Activated T-cell treated with anti-CD3 and anti-CD28 coated beads, Interleukin-2, amount 50 U/mL, for 1 hour (primary cell): ENCODE measurements at places on chromosomes 6 and 20.

- DNase-seq: no peak
These were observed 232.3 kb downstream of the COL12A1 start for GRCh38 chr6:74973591-74973990.

DNA sequence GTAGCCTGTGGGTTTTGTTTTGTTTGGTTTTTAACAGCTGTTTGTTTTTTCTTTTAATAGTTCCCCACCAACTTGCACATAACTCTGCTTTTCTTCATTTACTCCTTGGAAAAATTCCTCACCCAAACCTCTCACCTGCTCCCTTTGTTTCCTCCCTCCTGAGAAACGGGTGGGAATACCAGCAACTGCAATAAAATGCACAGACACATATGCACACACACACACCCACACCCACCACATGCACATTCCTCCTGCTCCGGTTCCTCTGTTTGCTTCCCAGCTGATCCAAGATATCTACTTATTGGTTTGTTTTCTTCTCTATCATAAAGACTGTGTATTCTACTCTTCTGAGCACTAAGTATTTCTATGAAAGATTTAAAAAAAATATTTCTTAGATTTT lies 161.1 kb upstream of the EPHA7 start:
- DNase-seq: no peak

- no peak for DNase-seq
These were observed 9.1 kb downstream of the COL11A2 start for GRCh38 chr6:33183071-33183683.

DNA sequence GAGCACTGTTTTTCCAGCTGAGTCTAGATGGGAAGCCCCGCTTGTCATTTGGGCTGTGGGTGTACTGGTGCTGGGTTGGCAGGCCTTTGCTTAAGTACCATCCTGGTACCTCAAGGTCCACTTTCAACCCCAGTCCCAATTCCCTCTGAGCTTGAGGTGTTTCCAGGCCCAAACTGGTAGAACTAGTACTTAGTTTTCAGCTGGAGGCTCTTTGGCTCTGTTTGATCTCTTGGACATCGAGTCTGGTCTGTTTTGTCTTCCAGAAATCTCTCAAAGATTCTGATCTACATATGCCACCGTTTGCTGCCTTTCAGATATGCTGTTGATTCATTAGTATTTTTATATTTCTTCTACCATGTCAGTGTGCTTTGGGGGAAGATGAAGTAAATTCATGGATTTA lies 61.8 kb upstream of the GNRH2 start:
- no peak for DNase-seq

DNA sequence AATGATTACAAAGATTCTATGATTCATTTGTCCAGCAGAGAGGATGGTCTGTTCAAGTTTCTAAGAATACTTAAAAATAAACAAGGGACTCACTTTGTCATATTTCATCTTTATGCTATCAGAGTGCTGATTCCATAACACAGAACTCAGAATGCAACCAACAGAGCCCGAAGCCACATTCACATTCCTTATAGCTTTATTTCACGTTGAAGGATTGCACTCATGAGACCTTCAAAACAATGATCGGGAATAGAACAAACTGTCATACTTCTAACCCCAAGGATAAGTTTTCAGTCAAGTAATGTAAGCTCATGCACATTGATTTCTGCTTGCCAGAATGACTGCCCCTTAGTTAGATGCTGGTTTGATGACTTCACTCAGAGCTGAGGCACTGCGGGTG lies 25.2 kb downstream of the FNDC1 start:
- DNase-seq: no peak

- DNase-seq: no peak
These were observed 1.4 kb downstream of the DCDC2 start for GRCh38 chr6:24356310-24356973.

DNA sequence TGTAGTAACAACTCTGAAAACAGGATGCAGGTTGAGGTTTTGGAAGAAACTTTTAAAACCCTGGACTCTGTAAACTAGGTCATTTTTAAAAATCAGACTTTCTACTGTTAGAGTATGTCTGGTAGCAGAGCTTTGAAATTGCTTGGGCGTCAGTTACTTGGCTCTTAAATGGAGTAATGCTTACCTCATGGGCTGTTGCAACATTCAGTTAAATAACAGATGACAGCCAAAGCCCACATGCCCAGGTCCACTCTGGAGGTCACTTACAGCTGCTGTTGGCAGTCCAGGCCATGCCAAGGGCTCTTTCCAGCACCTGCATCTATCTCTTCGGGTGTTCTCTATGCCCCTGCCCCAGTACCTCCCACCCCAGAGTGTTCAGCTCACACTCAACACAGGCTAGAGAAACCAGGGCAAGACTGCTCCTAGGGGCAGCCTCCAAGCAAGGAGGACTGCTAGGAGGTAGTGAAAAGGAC lies 96.4 kb downstream of the BANF2 start:
- DNase-seq: no peak

- no peak for DNase-seq
These were observed 7.3 kb downstream of the SLC2A4RG start for GRCh38 chr20:63746751-63747315.

- DNase-seq: no peak
These were observed 216.6 kb upstream of the UFL1 start for GRCh38 chr6:96304997-96305396.

DNA sequence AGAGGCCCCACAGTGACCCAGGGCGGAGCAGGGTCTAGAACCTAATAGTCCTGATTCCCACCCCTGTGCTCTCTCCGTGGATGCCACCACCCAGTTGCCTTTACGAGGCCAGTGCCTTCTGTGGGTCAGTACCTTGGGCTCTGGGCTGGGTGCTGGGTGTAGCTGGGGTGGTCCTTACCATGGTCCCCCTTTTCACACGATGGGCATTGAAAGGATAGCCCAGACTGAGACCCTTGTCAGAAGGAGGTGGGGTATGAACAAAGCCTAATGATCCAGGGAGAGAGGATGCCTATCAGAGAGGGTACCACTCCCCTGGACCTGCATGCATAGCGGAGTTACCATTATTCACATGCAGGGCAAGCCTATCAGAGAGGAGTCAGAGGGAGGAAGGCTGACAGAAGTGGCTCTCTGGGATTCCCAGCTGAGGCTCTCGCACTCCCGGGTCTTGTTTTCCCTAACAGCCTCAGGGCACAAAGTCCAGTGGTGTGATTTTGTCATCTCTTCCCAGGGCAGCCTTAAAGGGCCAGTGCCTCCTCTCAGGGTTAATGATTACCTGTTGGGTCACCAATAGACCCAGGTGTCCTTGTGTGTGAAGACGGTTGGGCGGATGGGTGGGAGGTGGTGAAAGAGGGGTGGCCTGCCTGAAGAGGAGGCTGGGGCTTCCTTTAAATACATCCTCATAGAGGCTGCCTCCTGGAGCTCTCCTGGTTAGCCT lies 36.2 kb downstream of the VEGFA start:
- DNase-seq: no peak

- DNase-seq: no peak
These were observed 33.4 kb downstream of the TRAF3IP2 start for GRCh38 chr6:111572216-111572706.

- peak; percentile 49 for DNase-seq
These were observed 801 bp downstream of the FBXL4 start for GRCh38 chr6:98946879-98947410.

GRCh38 chr6:166589337-166589731 lies 2.9 kb upstream of the RAMACL start:
- DNase-seq: no peak

DNA sequence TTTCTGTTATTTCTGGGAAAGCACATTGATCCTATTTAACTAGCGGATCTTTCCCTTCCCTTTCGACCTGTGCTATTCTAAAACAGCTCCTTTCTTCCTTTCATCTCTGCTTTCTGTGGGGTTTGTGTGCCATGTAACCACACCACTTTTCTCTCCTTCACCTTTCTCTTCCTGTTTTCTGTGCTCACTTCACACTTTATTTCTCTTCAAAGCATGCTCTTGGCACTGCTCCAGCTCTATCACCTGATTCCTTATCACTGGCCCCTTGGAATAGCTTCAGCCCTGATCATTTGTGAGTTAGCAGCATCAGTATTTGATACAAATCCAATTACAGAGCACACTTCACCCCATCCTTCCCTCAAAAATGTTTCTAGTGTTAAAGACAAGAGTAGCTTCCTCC lies 8.1 kb upstream of the METTL24 start:
- DNase-seq: no peak

GRCh38 chr6:44386364-44386928 lies 1.1 kb upstream of the CDC5L start:
- no peak for DNase-seq

- DNase-seq: no peak
These were observed 81.9 kb downstream of the NCOA3 start for GRCh38 chr20:47583551-47583950.

GRCh38 chr6:18680842-18681241 lies 293.7 kb downstream of the RNF144B start:
- DNase-seq: no peak

GRCh38 chr6:18277237-18278006 lies 13.1 kb upstream of the DEK start:
- DNase-seq: no peak

GRCh38 chr6:30490026-30490876 lies 942 bp downstream of the HLA-E start:
- DNase-seq: peak; percentile 80

DNA sequence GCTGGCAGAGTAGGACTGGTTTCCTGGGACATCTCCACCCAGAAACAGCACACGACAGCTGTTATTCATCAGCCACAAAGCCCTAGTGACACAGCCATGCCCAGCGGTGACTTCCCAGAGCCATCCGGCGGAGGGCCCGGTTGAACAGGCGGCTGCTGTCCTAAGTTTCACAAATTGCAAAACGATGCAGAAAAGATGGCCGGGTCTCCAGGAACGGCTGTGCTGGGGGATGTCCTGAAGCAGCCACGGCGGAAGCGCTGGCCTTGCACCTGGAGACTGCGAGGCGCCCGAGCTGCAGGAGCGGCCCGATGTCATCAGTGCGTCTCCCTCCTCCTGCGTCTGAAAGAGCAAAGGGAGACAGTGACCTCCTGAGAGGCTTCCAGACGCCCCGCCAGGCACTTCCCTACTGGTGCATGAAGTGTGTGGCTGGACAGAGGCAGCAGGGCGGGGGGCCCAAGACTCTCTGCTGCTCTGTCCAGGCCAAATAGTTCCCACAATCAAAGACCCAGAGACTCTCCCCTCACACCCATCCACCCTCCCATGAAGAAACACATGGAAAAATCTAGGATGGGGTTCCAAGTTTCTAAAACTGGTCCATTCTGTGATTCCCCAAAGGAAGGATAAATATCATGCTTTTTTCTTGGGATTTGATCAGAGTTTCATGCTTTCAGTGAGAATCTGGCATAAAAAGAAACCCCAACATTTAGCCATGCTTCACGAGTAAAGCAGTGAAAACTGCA lies 44.0 kb downstream of the SSR1 start:
- DNase-seq: no peak

DNA sequence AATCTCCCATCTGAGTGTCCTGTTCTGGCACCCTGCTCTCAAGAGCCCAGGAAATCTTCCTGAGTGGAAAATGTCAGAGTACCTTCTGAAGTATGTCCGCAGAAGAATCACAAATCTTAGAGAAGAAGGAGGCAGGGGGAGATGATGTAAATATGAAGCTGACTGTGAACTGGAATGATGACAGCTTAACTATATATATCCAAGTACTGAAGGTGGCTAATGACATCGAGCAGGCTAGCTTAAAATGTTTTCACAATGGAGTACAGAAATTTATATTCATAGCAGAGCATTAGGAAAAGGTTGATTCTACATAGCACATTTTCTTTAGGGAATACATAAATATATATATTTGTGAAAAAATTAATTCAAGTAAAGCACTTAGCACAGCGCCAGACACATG lies 64.3 kb downstream of the BMP5 start:
- DNase-seq: no peak

- DNase-seq: no peak
These were observed 9.2 kb downstream of the SPATA2 start for GRCh38 chr20:49906101-49906604.

DNA sequence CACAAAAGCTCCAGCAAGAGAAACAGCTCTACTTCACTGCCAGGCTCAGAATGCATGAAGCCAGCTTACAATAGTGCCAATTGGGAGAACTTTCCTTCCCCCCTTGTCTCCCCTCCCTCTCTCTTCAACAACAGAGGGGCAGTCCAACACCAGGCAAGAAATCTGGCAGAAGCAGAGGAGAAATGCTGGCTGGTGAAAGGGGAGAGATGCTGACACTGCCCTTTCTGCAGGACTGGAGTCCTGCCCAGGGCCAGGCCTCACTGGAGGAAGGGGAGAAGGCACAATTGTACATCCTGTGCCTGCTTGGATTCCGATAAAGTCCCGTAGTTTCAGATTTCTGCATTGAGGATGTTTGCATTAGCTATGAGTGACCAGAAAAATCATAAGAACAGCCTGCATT lies 148.6 kb downstream of the LRRC1 start:
- no peak for DNase-seq

DNA sequence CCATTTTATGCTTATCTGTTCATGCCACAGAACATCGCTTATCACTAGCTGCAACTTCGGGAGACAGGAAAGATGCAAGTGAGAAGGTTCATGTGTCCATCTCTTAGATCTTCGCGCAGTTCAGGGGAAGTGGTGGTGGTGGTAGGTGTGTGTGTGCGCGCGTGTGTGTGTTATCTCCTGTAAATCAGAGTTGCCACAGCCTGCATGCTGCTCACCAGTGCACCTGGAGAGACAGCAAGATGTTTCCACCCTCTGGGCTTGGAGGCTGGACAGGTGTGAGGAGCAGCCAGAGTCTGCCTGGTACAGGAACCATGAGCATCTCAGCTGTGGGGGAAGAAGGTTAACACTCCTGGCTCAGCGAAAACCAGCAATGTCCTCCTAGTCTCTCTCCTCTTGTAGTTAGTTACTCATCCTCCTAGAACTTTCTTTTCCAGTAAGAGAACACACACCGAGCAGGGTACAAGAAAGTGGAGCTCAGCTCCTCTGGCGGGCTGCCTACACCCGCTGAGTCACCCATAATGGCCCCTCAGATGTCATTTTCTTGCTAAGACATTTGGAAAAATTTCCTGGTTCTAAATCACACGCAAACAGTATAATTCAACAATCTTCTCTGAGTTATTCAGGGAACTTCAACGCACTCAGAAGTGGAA lies 5.1 kb upstream of the TUBB1 start:
- DNase-seq: peak; percentile 27

DNA sequence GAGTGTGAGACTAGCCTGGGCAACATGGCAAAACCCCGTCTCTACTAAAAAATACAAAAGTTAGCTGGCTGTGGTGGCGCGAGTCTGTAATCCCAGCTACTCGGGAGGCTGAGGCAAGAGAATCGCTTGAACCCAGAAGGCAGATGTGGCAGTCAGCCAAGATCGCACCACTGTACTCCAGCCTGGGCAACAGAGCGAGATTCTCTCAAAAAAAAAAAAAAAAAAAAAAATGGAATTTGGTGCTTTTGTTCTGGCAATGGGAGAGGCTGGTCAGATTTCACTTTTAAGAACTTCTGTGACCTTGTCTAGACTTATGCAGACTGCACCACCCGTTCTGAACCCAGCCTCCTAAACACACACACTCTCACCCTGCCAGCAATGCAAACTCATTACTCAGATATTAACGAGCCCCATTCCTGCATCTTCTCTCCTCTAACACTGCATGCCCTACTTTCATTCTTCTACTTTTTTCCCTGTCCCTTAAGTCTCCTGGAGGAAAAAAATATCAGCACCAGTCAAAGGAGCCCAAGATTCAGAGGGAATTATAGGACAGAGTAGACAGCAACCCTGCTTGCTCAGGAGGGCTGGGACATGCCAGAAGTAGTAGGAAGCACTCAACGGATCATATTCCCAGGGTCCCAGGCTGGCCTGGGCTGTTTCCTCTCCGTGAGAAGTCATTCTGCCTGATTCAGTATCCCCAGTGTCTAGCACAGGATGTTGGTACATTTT lies 4.4 kb downstream of the MOCS1 start:
- no peak for DNase-seq

GRCh38 chr6:125546841-125547251 lies 202.6 kb upstream of the HEY2 start:
- no peak for DNase-seq

GRCh38 chr20:53328961-53329360 lies 264.7 kb downstream of the ZNF217 start:
- no peak for DNase-seq
